Activated T-cell treated with anti-CD3 and anti-CD28 coated beads, Interleukin-2, amount 50 U/mL, for 72 hours (primary cell): ENCODE measurements at places on chromosomes 5 and 9. TPM values are rescaled to one million over a fixed set of nuclear protein-coding genes. Genes with fewer than 3 reads are reported as not detected.

FBP2 gene
- not detected for total RNA-seq

- peaks cover 4% of the 10 kb centered on the region for H3K27me3 ChIP-seq
- H3K4me1 ChIP-seq, result no peaks in the 10 kb centered on the region
- no peak overlapping the region for H3K27ac ChIP-seq
- H3K36me3 ChIP-seq, result no peaks in the 10 kb centered on the region
- H3K4me3 ChIP-seq, result no peak overlapping the region
Measured at GRCh38 chr5:89024045-89024444, 141.1 kb upstream of the MEF2C start.

DNA sequence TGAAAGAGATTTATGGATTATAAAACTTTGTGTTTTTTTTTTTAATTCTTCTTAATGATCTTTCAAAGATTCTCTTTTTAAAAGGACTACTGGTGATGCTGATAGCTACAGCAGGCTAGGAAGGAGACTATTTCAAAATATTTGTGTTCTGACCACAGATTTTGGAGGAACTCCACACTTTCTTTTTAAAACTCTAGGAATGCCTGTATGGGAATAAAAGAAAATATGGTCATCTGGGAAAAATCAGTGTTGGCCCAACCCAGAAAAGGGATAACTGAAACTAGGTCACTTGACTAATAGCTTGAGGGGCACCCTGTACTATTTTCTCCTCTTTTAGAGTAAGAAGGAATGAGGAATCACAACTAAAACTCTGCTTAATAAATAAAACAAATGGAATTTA is 97.6 kb upstream of the ADAMTS19 start:
- no peak overlapping the region for H3K27ac ChIP-seq
- no peaks in the 10 kb centered on the region for H3K4me1 ChIP-seq
- no peaks in the 10 kb centered on the region for H3K36me3 ChIP-seq
- no peaks in the 10 kb centered on the region for H3K27me3 ChIP-seq
- H3K4me3 ChIP-seq, result no peak overlapping the region
- DNase-seq, result no peak

DNA sequence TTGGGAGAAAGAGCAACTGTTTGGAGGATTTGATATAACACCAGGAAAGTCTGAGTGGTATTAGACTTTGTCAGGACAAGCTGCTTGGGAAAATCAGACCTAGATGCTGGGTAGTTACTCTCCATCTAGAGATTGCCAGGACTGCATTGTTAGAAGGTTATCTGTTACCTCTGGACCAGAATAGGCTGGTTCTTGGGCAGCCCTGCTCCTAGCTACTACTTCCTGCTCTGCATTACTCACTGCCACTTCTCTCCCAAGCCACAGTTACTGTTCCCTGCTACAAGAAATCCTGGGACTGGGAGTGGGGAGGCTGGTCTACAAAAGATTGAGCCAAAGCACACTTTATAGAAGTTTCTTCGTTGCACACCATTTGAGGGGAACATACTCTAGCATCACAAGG is 95.5 kb upstream of the KCNN2 start:
- no peak overlapping the region for H3K27ac ChIP-seq
- no peaks in the 10 kb centered on the region for H3K27me3 ChIP-seq
- no peaks in the 10 kb centered on the region for H3K4me1 ChIP-seq
- no peak for DNase-seq
- H3K36me3 ChIP-seq, result no peaks in the 10 kb centered on the region
- no peak overlapping the region for H3K4me3 ChIP-seq

- H3K27me3 ChIP-seq, result peaks cover 5% of the 10 kb centered on the region
- no peak overlapping the region for H3K4me3 ChIP-seq
- H3K27ac ChIP-seq, result no peak overlapping the region
- no peaks in the 10 kb centered on the region for H3K4me1 ChIP-seq
- H3K36me3 ChIP-seq, result peaks cover 11% of the 10 kb centered on the region
Measured at GRCh38 chr9:135732569-135733257, 30.7 kb downstream of the KCNT1 start.

NIPAL4 gene
- total RNA-seq, result 5.9 TPM

EIF4E1B gene
- not detected for total RNA-seq

FAM221B gene
- not detected for total RNA-seq

DNA sequence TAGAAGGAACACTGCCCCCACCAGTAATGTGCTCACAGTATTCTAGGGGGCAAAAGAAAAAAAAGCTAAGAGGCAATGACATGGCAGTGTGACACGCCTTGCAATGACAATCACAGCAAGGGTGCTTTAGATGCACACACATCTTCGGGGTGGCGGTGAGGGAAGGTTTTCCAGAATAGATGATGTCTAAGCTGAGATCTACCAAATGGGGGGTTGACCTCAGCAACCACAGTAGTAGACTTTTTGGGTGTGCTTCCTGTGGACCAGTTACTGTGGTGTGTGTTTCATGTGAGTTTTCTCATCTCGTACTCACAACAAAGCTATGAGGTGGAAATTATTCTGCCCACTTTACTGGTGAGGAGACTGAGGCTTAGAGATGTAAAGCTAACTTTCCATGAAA is 10.2 kb upstream of the IL12B start:
- DNase-seq, result peak; percentile 45
- no peaks in the 10 kb centered on the region for H3K27me3 ChIP-seq
- no peak overlapping the region for H3K27ac ChIP-seq
- peak overlapping the region; percentile 5 for H3K4me3 ChIP-seq
- H3K36me3 ChIP-seq, result peaks cover 4% of the 10 kb centered on the region

DNA sequence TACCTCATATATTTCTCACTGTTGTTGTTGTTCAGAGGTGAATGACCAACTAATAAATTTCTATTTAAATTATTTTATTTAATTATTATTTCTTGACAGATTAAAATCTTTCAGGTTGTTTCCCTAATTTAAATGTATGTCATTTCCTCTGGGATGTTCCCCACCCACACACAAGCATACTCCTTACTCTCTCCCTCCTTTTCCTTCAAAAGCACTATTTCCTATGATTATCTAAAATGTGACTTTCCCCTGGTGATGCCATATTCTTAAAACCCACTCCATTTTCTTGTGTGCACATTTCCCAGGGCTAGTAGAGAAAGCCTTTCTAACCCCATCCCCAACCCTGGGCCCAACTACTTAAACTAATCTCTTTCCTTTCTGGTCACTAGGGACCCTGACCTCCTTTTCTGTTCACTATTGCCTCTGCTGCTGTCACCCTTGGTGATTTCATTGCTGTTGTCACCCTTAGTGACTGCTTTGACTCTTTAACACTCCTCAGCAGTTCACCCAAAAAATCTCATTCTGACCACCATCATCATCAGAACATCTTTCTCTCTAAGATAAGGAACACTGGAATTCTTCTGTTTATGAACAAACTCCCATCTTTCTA is 16.8 kb downstream of the IL33 start:
- no peak for DNase-seq
- H3K4me1 ChIP-seq, result no peaks in the 10 kb centered on the region
- H3K27ac ChIP-seq, result no peak overlapping the region
- H3K4me3 ChIP-seq, result no peak overlapping the region
- peaks cover 4% of the 10 kb centered on the region for H3K27me3 ChIP-seq
- H3K36me3 ChIP-seq, result no peaks in the 10 kb centered on the region

DNA sequence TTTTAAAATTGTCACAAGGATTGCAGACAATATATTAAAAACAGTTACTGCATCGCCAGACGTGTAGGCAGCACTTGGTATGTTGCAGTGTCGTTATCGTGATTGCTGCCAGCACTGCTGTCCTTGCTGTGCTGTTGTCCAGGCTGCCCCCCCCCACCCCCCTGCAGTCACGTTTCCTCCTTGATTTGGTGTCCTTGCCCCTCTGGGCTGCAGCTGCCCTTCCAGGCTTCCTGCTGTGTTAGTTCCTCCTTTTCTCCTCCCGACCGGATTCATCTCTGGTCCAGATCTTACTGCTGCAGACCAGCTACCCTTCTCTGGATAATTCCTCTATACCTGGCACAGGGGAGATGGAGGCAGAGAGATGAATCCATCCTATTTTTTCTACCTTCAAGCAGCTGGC is 298.9 kb downstream of the TRIM32 start:
- H3K36me3 ChIP-seq, result no peaks in the 10 kb centered on the region
- no peak for DNase-seq
- H3K27ac ChIP-seq, result no peak overlapping the region
- H3K27me3 ChIP-seq, result no peaks in the 10 kb centered on the region

GRCh38 chr5:163548649-163549048 is 43.2 kb downstream of the MAT2B start:
- no peak overlapping the region for H3K4me3 ChIP-seq
- no peaks in the 10 kb centered on the region for H3K4me1 ChIP-seq
- peaks cover 17% of the 10 kb centered on the region for H3K27me3 ChIP-seq
- no peaks in the 10 kb centered on the region for H3K36me3 ChIP-seq

DNA sequence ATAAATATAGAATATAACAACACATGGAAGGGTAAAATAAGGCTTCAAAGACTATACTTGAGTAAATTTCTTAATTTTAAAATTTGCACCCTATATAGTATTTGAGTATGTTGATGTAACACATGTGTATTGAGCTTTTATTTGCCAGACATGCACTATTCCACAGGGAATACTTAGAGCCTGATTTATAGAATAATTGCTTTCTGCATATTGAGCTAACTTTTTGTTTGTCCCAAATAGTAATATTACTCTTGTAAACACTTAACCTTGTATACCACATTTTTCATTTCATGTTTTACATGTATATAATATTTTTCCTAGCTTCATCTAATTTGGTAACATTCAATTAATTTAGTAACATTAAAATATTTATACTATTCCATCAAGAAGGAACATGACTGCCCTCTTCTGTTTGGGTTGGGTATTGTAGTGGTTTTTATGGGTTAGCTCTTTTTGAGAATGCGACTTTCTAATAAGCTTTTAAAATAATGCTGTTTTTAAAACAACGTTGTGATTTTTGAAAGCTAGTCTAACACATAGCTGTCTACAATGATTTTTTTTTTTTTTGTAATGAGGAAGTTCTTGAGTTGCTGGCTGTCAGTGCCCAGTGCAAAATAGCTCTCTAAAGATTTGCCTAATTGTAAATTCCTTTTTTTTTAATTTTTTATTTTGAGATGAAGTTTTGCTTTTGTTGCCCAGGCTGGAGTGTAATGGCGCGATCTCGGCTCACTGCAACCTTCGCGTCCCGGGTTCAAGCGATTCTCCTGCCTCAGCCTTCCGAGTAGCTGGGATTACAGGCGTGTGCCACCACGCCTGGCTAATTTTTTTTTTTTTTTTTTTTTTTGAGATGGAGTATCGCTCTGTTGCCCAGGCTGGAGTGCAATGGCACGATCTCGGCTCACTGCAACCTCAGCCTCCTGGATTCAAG is 4.8 kb downstream of the SUB1 start:
- H3K4me3 ChIP-seq, result no peak overlapping the region
- peak; percentile 52 for DNase-seq
- peaks cover 44% of the 10 kb centered on the region for H3K36me3 ChIP-seq

DNA sequence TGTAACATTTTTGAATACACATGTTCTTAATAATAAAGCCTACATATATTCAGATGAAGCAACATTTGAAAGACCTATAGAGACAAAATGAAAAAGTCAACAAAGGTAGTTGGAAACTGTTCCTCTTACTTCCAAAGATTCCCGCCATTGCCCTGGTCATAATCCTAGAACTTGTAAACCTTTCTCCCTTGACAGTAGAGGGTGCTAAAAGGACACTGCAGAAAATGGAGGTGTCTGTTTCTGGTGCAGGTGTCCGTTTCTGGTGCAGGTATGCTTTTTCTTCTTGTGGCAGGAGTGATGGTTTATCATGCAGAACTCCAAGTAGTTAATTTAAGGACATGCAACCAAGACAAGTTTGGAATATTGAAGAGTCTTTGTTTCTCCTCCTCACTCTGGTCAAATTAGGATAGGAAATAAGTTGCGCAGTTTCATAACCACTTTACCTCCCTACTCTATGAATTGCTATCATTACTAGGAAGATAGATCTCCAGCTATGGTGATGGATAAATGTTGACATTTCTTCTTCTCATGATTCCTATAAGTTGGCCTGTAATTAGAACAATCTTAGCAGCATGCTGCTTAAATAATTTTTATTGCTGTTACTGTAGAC is 56.0 kb upstream of the FAM174A start:
- H3K36me3 ChIP-seq, result no peaks in the 10 kb centered on the region
- DNase-seq, result no peak
- H3K27me3 ChIP-seq, result no peaks in the 10 kb centered on the region
- H3K27ac ChIP-seq, result no peak overlapping the region

DNA sequence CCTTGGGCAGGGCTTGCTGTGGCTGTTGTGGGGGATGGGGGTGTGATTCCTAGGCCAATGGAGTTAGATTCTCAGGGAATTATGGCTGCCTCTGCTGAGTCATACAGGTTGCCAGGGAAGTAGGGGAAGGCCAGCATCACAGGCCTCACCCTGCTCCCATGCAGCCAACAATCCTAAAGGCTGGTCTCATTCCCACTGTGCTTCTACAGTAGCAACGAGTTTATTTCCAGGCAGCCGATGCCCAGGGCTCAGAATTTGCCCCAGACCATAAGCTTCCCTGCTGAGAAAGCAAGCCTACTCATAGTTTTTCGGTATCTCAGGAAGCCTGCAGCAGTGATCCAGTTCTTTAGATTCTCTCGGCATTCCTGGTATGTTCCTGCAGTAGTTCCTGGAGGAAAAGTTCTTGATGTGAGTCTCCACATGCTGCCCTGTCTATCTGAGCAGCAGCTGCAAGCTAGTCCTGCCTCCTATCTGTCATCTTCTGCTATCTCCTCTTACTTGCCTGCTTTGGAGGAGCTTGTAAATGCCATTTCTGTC is 59.3 kb upstream of the SELENOP start:
- H3K36me3 ChIP-seq, result peaks cover 2% of the 10 kb centered on the region
- peaks cover 12% of the 10 kb centered on the region for H3K27me3 ChIP-seq
- DNase-seq, result no peak
- H3K4me1 ChIP-seq, result peaks cover 6% of the 10 kb centered on the region
- no peak overlapping the region for H3K27ac ChIP-seq

BARHL1 gene
- not detected for total RNA-seq

DNA sequence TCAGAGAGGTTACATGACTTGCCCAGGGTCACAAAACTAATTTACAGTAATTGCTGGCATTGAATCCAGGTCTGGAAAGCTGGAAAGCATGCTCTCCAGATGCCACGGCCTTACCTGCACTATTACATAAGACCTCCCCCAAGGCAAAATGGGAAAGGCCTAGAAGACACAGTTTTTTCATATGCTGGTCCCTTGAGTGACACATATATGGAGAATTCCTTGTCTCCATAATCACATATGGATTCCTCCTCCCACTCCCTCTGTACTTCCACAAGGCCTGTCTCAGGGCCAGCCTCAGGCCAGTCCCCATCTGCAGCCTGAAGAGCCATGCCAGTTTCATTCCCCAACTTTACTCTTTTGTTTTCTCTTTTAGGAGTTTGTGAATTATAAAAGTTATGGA is 28.6 kb upstream of the MEIKIN start:
- H3K27ac ChIP-seq, result no peak overlapping the region
- H3K4me3 ChIP-seq, result no peak overlapping the region
- no peaks in the 10 kb centered on the region for H3K27me3 ChIP-seq
- no peak for DNase-seq
